HS-5 (cell line): ENCODE measurements at places on chromosomes 1 and 21.

DNA sequence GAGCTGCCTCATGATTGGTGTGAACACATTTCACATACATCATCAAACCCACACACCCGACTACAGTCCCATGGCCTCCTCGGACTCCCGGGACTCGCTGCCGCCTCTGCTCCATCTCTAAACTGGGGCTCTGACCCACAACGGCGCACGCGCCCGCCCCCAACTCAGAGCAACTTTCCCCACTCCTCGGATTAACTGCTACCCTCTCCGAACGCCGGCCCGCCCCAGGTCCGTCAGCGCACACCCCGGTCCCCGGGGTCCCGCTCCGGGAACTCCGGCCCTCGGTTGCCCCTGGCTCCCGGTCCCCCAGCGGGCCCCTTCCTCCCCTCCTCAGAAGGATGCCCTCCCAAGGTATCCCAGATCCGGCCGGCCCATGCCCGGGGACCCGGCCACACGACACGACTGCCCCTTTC lies 740 bp downstream of the DSTYK start:
- DNase-seq: no peak

- DNase-seq: no peak
Observed at GRCh38 chr1:208534979-208535378, 290.8 kb upstream of the PLXNA2 start.

GRCh38 chr1:201486187-201486586 lies 17.2 kb upstream of the PHLDA3 start:
- DNase-seq: no peak

DNA sequence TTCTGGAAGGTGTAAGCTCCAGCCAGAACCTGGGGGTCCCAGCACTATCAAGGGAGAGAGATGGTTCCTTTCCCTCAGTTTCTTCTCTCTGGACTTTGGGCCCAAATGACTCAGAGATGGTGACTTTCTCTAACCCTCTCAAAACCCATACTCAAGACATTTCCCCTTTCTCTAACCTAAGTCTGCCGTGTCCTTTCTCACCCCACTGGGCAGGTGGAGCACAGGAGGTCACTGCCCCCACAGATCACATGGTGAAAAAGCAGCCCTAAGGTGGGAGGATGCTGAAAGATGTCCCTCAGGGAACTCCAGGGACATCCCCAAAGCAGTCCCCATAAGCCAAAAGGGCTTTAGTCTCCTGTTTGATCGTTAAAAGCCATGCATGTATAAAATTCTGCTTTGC lies 173.7 kb downstream of the HIVEP3 start:
- DNase-seq: no peak

DNA sequence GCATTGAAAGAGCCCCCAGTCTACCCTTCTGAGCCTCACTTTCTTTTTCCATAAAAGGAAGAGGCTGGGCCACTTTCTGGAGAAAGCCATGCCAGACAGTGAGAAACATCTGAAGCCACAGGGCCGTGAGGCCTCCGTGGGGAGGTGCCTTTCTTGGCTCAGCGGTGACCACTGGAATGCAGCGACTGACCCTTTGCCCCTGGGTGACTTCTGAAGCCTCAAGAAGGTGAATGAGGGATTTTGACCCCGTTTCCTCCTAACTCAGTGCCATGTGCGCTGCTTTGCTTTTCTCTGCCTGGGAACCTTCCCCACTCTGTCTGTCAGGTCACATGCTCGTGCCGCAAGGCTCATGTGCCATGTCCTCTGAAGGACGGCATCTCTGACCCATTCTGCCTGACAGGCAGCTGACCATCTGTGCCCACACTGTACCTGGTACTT lies 44.7 kb upstream of the A3GALT2 start:
- DNase-seq: no peak

- no peak for DNase-seq
Observed at GRCh38 chr1:191099696-191100095, 622.0 kb upstream of the BRINP3 start.

- no peak for DNase-seq
Observed at GRCh38 chr1:228457017-228457395, 30.2 kb upstream of the RNF187 start.

DNA sequence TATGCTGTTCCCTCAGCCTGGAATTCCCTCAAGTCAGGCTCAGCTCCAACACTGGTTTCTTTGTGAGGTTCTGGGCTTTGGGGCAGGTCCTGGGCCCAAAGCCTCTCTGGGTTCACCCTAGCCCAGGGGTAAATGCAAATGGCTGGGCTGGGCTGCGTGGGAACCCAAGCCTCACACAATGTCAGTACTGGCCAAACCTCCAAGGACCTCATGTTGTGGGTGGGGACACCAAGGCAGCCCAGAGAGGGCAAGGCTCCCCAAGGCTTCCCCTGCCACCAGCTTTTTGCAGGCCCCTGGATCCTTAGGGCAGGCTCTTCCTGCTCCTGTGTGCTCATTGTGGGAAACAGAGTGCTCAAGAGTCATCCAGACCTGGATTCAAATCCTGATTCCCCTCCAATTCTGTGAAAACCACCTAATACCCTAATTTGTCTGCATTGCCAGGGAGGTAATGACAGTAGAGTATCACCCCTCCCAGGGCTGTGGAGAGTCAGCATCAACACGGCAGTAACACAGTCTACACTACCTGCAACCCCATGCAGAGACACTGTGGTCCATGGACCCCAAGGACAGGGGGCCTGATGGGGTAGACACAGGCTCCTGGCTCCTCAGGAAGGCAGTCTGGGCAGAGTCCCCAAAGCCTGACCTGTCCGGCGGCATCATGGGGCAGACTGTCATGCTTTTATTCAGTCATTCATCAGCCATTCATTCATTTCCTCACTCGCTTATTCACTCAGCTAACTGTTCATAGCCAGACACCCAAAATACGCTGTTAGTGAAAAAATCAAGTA lies 85.7 kb downstream of the DMRTB1 start:
- DNase-seq: no peak

GRCh38 chr1:108925920-108926319 lies 37.4 kb downstream of the CLCC1 start:
- no peak for DNase-seq

- no peak for DNase-seq
Observed at GRCh38 chr1:21280011-21280471, 10.2 kb downstream of the ECE1 start.

- no peak for DNase-seq
Observed at GRCh38 chr21:26956216-26956615, 10.7 kb downstream of the ADAMTS5 start.

DNA sequence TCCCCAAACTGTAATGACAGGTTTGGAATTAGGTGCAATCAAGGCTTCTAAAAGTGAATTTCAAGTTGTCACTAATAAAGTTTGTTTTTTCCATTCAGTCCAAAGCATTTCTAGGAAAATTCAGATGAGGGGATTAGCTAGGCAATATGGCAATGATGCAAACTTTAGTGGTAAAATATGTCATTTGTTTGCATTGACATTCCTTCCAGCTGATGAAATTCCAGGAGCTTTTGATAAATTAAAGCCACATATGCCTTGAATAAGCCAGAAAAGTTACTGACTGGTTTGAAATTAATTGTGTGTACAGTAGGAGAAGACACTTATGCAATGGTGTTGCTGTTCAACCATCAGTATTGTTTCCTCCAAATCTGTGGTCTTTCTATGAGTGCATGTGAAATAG lies 57.8 kb downstream of the MROH9 start:
- no peak for DNase-seq

GRCh38 chr1:232377494-232377770 lies 252.5 kb downstream of the SIPA1L2 start:
- no peak for DNase-seq

DNA sequence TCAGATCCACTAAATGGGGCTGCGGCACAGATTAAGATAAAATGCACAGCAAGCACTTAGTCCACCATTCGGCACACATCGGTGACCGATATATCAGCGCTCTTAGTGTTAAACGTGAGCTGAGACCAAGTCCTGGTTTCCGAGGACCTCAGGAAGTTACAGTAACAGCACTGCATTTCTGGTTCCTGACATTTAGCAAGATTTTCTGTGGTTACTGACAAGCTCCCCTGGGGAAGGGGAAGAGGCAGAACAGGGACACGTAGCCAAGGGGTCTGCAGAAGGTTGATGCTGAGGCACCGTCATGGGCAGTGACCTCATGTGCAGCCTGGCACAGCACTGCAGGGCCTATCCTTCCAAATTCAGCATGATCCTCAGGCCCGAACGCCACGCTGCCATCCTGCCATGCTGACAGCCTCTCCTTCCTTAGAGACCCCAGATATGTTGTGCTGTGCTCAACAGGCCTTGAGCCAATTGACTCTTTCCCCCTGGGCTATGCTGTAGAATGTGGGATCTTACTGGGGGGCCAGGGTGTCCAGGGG lies 13.4 kb upstream of the PEF1 start:
- no peak for DNase-seq

DNA sequence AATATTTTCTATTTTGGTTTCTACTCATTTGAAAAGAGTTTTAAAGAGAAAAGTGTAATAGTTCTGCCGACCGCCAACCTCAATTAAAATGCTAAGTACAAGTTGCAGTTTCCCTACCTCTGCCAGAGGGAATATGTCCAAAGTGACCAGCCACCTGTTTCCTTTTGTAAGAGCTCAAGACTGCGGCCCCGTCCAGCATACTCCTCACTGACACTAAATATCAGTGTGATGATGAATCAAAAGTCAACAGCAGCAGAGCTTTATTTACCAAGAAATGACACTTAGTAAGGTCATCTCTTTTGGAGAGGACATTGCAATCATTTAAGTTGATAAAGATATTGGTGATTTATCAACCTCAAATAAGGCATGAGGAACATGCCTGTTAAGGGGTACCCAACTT lies 57.4 kb upstream of the NRIP1 start:
- no peak for DNase-seq

GRCh38 chr1:115642168-115643072 lies 650 bp downstream of the VANGL1 start:
- DNase-seq: no peak

DNA sequence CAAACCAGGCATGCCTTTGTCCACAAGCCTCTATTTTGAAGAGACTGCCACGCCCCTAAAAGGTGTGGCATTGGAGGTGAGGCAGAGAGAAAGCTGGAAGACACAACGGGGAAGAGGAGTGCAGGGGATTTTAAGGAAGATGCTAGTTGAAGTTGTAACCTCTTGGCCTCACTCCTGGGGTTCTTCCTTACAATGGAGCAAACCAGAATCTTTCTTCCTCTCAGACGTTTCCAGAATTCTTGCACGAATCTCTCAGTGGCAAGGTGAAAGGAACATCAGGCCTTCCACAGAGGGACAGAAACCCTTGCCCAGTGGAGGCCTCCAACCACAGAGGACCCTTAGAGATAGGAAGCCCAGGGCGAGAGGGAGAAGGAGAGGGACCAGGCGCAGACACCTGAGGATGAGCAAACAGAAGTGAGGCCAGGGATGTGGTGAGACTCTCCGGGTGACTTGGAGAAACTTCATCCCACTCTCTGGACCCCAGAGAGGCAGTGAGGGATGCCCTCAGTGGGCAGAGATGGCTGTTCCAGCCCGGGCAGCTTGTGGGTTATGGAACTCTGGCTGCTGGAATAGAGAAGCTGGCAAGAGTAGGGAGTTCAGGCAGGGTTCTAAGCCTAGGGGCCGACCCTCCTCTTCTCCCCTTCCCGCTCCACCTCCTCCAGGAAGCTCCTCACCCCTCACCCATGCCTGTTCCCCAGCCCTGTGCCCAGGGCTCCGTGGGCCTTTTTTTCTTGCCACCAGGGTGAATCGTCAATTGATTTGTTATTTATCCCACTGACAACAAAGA lies 136.8 kb upstream of the RUNX3 start:
- DNase-seq: no peak

GRCh38 chr1:27292106-27292505 lies 29.9 kb upstream of the TMEM222 start:
- peak; percentile 18 for DNase-seq

DNA sequence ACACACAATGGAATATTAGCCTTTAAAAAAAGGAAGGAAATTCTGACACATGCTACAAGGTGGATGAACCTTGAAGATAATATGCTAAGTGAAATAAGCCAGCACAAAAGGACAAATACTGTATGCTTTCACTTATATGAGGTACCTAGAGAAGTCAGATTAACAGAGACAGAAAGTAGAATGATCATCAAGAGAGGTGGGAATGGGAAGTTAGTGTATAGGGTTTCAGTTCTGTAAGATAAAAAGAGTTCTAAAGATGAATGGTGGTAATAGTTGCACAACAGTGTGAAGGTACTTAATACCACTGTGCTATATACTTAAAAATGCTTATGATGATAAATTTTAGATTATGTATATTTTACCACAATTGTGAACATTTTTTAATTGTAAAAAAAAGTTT lies 7.2 kb downstream of the RPAP2 start:
- no peak for DNase-seq

- DNase-seq: no peak
Observed at GRCh38 chr1:153404768-153405167, 11.6 kb upstream of the S100A7A start.

DNA sequence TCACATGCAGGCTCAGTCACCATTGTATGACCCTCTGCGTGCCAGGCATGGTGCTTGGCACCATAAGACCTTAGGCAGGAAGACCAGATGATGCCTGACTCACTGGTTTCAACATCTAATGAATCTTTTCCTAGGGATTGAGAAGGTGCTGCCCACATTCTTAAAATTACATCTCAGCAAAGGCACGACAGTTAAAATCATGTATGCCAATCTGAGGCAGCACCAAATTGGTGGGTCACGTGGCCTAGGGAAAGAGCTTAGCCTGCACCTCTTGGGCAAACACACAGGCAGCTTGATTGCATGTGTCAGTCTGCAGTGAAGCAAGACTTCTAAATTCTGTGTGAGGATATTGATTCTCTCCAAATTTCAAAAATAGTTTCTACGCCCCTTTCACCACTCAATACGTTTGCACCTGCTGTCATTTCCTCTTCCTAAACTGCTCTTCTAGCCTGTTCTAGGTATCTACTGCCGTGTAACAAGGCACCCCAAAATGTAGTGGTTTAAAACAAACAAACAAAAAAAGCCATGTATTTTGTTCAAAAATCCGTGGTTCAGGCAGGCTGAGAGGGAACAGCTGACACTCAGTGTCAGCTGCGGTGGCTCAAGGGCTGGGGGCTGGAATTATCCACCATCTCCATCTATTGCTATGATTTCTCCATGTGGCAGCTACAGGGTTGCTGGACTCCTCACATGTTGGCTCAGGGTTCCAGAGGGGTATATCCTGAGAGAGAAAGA lies 160.2 kb upstream of the FGGY start:
- peak; percentile 86 for DNase-seq

DNA sequence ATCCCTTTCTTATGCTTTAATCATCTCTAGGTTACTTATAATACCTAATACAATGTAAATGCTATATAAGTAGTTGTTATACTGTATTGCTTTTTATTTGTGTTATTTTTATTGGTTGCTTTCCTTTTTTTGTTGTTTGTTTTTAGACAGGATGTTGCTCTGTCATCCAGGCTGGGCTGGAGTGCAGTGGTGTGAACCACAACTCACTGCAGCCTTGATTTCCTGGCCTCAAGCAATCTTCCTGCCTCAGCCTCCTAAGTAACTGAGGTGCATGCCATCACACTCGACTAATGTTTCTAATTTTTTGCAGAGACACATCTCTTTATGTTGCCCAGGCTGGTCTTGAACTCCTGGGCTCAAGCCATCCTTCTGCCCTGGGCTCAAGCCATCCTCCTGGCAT lies 26.9 kb downstream of the KRTAP19-8 start:
- DNase-seq: no peak
